Activated gamma-delta T cell (primary cell): ENCODE measurements at places on chromosomes 3 and 15.

- no peak for DNase-seq
Observed at GRCh38 chr15:57649138-57649537, 57.4 kb upstream of the POLR2M start.

DNA sequence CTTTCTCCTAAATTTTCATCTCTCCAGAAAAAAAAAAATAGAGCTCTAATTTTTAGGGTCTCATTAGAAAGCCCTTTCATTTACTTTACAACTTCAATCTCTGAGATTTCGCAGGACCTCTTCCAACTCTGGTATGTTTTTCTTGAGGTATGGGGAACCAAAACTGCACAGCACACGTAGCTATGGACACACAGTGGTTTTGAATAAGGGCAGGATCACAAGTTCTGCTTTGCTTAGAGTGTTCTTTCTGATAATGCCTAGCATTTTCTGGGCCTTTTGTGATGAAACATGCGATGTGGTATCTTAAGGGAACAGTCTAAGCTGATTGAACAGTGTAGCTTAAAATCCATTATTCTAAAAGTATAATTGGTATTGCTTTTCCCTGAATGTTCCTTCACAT, 25.3 kb downstream of the ZNF592 start:
- no peak for DNase-seq

DNA sequence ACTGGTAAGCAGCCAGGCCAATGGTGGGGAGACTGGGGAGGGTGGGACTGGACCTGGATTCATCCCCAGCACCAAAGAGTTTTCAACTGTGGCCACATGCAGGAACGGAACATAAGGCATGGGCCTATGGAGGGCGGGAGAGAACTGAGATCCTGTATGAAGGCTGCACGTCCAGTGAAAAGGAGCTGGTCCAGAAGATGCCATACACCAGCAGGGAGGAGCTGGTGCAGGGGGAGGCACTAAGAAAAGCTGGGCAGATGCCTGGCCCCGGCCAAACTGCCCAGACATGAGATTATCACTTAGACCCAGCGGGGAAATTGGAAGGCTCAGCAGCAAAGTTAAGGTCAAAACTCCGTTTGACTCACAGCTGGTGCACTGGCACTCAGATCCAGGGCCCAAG, 58.1 kb upstream of the MCF2L2 start:
- no peak for DNase-seq

DNA sequence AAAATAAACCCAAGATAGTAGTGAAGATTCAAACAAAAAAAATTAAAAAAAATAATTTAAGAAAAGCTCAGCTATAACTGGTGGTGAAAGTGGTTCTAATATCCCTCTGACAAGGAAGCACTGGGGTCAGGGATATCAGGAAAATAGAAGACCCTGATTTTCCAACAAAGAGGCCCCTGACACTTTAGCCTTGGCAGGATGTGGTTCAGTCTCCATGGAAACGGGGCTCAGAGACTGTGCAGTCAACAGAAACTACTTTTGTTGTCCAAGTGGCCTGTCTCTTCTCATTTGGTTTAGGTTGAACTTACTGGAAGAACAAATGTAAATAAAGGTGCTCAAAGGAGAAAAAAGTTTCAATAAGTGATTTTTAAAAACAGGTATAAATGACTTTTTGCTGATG, 27.2 kb downstream of the INTS14 start:
- no peak for DNase-seq

DNA sequence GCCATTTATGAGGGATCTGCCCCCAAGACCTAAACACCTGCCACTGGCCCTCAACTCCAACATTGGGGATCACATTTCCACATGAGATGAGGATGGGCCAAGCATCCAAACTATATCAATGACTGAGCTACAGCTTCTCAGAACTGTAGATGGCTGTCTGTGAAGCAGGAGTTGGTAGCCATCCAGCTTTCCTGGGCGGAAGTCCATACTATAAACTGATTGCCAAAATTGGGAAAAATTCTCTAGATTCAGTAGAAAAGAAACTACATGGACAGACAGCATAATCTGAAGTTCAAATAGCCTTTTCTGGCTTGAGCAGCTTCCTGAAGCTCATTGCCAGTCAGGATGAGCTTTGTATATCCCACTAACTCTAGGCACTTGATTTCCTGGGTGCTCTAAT, 214.7 kb upstream of the ZBTB20 start:
- DNase-seq = no peak

- no peak for DNase-seq
Observed at GRCh38 chr15:52303093-52303772, 7.6 kb upstream of the MYO5C start.

DNA sequence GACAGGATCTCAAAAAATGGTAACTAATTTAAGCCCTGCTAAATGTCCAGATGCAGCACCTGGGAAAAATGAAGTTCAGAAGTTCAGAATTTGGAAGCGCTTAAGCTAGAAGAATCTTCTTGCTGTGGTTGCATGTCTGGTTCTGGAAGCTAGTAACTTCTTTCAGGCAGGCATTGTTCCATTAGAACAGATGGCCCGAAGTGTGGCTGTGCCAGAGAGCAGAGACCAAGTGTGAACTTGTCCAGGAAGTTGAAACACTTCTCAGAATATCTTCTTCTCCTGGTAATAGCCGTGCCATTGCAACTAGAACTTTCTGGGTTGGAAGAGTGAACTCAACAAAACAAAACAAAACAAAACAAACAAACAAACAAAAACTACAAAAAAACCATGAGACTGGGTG, 80.0 kb downstream of the MITF start:
- no peak for DNase-seq
